ENCODE measurements at places on chromosomes 1 and 21.
A peak's percentile ranks its signal among the peaks of the same experiment; 100 is the strongest.

- no peak for DNase-seq
These were observed 7.6 kb downstream of the EFHD2 start for GRCh38 chr1:15417059-15417934.

- peak; percentile 28 for DNase-seq
These were observed 7.0 kb downstream of the AKT3 start for GRCh38 chr1:243842978-243843511.

- peak; percentile 12 for DNase-seq
These were observed 7.0 kb downstream of the MRPL9 start for GRCh38 chr1:151756291-151756690.

DNA sequence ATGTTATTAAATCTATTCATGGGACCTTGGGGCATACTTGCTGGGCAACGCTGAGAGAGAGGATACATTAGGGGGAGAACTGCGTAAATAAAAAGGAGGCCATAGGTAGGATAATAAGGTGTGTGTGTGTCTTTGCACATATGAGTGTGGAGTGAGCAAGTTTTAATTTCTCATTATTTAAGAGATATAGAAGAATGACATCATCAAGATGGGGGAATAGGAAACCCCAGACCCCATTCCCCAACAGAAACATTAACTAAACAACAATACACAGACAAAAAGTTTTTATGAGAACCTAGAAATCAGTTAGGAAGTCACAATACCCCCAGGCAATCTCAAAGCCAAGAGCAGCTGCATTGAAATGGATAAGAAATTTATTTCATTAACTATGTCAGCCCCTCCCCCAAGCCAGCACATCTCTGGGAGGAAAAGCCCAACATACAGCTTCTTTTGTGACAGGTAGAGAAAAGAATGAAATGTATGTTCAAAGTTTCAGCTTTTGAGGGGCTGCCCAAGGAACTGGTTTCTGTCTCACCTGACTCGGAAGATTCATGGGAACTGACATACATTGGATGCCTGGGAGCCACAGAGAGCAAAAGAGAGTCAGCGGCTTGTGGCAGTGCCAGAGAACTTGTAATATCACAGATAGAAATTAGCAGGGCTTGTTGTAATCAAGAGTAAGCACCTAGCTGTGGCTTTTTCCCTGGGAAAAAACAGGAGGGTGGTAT is 234.3 kb upstream of the NFIA start:
- DNase-seq, result no peak

GRCh38 chr1:174696026-174696821 is 248.5 kb downstream of the GPR52 start:
- no peak for DNase-seq

- DNase-seq, result no peak
These were observed 75.1 kb downstream of the CNST start for GRCh38 chr1:246641394-246641793.
